ENCODE measurements at places on chromosomes 4 and X.

GRCh38 chr4:62771983-62772557 is 1571.9 kb downstream of the ADGRL3 start:
- DNase-seq: no peak

DNA sequence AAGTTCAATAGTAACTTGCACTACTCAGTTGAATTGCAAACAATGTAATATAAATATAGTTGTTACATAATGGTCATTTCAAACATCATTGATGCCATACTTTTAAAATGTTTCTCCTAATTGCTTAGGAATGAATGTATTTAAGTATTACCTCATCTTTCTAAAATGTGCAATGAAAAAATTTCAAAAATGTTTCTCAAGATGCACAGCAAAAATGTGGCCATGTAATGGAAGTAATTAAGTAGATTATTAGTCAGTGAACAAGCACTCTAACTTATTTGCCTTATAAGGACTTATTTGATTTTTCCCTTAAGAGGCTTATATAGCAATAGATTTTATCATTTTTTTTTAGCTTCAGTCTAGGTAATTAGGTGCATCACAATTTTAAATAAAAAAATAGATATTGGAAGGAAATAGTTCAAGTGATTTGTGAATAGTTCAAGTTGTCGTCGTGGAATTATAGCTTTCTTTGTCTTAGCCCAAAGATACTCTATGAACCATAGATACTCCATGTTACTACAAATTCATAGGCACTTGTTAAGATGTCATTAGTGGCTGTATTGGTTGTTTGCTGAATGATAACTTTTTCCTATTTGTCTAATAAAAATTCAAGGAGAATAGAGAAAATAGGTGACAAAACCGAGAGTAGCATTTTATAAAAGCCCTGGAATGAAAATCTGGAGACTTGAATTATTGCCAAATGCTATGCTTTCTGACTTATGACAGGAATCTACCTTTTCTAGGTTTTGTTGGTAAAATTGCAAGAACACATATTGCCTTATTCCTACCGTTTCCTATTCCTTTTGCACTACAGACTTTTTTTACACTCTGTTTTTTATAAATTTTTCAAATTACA is 118.5 kb downstream of the TLL1 start:
- DNase-seq: no peak

GRCh38 chr4:118206627-118207026 is 146.2 kb downstream of the PRSS12 start:
- no peak for DNase-seq

DNA sequence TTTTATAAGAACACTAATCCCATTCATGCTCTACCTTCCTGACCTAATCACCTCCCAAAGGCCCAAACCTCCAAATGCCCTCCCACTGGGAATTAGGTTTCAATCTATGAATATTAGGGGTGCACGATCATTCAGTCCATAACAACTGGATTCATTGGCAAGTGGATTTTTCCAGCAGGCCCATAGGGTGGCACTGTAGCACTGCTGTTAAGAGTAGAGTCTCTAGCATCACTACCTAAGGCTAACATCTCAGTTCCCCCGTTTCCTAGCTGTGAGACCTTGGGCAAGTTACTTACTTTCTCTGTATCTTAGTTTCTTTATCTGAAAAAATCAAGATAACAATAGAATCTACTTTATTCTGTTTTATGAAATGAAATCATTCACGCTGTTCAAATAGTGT is 315.8 kb downstream of the STIM2 start:
- DNase-seq: no peak

DNA sequence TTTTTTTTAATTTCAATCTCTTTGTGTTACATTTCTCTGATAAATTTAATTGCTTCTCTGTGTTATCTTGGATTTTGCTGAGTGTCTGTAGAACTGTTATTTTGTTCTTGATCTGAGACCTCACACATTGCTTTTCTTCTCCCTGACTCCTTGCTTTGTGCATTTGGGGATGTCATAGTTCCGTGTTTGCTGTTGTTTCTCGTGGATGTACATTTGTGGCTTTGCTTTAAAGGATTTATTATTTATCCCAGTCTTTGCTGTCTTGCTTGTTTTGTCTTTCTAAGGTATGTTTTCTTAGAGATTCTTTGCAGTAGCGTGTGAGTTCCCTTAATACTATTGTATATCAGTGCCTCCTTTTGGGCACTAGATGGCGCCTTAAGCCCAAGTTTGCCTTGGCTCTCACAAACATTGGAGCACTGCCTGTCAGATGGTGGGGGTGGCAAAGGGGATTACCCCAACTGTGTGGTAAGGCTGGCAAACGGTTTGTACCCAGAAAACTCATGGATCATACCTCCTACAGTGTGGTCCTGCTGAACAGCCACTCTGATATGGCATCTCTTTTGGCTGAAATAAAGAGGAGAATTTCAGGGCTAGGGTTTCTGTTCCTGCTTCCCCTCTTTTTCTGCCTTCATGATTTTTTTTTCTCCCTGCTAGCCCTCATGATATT is 96.4 kb downstream of the PGRMC2 start:
- peak; percentile 56 for DNase-seq
